ENCODE measurements at places on chromosomes 3 and 15. TPM values are rescaled to one million over a fixed set of nuclear protein-coding genes. Genes with fewer than 3 reads are reported as not detected.

DNA sequence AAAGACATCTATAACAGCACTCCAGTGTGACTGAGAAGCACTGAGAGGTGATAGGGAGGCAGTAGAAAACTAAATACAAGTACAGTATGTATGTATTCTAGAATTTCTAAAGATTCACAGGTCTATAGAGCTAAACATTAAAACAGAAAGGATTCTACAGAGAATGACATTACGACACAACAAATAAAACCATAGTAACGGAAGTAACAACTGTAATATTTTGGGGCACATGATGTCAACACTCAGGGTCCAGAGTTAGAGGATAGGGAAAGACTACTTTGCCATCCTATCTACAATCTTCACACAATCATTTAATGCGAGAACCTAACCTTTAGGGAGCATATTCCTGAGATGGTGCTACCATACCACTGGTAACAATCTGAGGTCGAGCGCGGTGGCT lies 13.6 kb downstream of the UBXN7 start:
- DNase-seq = no peak

- no peak for DNase-seq
Measured at GRCh38 chr3:10775259-10775658, 40.8 kb upstream of the SLC6A11 start.

- no peak for DNase-seq
Measured at GRCh38 chr3:14378415-14378814, 24.0 kb upstream of the SLC6A6 start.

DNA sequence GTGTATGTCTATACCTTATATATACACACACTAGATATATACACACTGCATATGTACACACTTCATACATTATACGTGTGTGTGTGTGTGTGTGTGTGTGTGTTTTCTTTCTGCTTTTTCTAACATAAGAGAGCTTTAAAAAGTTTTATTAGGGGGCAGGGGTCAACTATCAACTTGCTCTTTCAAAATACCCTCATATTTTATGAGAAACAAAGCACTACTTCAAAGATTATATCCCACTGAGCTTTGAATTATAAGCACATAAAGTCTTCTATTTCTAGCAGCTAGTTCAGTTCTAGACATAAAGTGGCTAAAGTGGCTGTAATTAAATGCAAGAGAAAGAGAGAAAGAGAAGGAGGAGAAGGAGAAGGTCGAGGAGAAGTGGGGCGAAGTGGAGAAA lies 1361.3 kb downstream of the ZPLD1 start:
- no peak for DNase-seq

DNA sequence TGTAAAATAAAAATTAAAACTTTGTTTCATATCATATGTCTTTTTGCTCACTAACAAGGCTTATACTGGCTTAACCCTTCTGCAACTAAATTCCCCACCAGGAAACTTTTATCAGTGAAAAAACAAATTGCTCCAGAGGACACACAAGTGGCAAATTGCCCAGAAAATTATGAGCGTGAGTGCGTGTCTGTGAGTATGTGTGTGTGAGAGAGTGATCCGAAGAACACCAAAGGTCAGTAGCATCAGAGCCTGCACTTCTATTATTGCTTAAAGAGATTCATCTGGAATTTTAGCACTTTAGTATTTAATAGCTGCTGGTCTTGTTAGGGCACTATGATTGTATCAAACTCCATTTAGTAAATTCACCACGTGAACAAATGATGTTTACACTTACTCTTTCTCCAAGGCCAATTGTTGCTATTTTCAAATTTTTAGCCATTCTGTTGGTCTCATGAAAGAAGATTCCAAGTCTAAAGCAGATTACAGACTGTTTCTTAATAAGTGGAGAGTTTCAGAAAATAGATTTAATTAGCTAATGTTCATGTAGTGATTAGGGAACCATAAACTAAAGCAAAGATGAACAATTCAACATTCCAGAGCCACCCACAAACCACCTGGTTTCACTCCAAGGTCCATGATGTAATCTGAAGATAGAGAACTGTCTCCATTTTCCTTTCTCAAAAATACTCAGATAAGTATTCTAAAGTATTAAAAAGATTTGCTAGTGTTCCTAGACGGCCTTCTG lies 91.1 kb upstream of the IL12A start:
- DNase-seq = peak; percentile 43

- DNase-seq = no peak
Measured at GRCh38 chr15:20645956-20646355, 104.4 kb upstream of the GOLGA6L6 start.

- DNase-seq = peak; percentile 82
Measured at GRCh38 chr3:8970971-8971589, 7.8 kb upstream of the RAD18 start.

DNA sequence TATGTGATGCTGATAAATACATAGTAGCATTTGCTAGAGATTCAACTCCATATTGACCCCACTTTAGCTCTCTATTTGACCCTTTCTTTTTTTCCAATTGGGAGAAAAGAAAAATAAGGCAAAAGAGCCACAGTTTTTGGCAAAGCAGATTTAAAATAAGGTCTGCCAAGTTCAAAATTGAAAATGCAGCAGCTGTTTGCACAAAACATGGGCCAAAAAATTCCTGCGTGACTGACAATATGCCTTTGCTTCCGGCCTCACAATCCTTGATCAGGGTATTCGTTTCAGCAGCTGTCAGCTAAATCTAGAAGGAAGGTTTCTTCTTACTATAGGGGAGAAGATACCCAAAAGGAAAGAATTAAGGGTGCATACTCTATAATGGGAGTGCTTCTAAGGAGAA lies 563.5 kb upstream of the CCDC54 start:
- DNase-seq = peak; percentile 93

DNA sequence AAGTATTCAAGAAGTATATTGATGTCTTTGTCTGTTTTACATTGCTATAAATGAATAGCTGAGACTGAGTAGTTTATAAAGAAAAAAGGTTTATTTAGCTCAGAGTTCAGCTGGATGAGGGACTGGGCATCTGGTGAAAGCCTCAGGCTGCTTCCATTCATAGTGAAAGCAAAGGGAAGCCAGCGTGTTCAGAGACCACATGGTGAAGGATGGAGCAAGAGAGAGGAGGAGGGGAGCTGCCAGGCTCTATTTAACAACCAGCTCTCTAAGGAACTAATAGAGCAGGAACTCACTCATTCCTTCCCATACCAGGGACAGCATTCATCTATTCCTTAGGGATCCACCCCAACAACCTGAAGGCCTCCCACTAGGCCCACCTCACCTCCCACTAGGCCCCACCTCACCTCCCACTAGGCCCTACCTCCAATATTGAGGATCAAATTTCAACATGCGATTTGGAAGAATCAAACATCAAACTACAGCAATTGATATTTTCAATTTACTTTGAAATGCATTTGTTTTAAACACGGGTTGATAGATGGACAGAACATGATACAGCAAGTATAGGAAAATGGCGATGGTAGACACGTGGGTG lies 167.5 kb upstream of the HES1 start:
- no peak for DNase-seq

DNA sequence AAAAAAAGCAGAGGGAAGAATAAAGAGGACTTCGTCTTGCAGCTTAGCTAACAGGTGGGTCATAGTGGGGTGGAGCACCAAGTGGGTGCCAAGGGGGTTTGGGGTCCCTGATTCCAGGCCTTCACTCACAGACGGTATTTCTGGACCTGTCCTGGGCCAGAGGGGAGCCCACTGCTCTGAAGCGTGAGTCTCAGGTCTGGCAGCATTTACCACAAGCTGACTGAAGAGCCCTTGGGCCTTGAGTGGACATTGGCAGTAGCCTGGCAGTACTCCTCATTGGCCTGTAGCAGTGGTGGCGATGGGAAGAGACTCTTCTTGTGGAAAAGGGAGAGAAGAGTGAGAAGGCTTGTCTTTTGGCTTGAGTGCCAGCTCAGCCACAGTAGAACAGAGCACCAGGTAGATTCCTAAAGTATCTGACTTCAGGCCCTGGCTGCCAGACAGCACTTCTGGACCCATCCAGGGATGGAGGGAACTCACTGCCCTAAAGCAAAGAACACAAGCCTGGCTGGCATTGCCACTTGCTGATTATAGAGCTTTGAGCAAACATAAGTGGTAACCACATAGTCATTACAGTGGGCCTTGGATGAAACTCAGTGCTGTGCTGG lies 72.9 kb downstream of the GLDN start:
- no peak for DNase-seq

- DNase-seq = no peak
Measured at GRCh38 chr15:66628976-66629723, 63.4 kb upstream of the LCTL start.

DNA sequence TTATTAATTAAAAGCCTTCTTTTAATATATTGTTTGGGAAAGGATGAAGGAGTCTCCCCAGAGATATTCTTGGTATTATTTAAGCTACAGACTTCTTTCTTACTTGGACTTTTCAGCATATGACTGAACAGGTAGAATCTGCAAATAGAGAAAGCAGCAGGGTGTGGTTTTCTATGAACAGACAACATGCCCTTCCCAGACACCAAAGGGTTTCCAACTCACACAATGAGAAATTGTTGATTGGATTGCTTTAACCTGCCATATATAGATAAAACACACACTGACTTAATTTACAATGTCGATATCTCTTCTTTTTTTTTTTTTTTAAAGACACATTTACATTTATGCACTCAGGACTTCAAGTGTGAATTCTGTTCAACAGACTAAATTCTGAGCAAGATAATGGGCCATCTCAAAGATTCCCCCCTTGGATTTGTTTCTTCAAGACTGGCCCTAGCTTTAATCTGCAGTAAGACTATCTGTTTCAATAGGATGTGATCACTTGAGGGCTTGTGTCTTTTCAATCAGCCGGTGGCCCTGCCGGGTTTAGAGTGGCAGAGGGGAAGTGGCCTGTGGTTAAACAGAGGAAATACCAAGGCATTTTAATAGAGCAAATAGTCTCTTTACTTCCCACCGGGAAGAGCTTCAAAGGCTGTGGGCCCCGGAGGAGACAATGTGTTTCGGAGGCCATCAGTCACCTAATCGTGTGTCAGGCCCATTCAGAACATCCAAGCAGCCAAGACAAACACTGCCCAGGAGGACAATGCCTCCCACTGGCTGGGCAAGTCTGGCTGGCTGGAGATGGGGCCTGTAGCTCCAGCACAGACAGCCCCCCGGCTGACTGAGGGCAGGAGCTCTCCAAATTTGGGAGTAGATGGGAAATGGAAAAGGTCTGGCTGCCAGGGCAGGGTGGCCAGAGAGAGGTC lies 6.1 kb downstream of the IL17RD start:
- DNase-seq = no peak

DNA sequence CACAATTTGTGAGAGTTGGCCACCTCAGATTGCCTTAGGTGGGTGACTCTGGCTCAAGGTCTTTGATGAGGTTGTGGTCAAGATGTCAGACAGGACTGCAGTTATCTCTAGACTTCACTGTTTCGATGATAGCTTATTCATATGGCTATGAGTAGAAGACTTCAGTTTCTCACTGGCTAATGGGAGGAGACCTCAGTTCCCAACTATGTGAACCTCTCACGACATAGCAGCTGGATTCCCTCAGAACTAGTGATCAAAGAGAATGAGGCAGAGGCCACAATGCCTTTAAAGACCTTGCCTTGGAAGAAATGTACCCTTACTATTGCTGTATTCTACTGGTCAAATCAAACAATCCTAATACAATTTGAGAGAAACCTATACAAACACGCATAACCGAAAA lies 607.5 kb upstream of the ROBO2 start:
- DNase-seq = no peak

DNA sequence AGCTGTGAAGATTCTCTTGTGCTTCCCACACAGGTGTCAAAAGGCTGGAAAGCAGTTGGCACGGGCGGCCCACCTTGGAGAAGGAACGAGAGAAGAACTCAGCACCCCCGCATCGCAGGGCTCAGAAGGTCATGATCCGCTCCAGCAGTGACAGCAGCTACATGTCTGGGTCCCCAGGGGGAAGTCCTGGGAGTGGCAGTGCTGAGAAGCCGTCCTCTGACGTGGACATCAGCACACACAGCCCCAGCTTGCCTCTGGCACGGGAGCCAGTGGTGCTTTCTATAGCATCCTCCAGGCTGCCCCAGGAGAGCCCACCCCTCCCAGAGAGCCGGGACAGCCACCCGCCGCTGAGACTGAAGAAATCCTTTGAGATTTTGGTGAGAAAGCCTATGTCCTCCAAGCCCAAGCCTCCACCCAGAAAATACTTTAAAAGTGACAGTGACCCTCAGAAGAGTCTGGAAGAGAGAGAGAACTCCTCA lies 31.4 kb downstream of the STARD5 start:
- peak; percentile 22 for DNase-seq

DNA sequence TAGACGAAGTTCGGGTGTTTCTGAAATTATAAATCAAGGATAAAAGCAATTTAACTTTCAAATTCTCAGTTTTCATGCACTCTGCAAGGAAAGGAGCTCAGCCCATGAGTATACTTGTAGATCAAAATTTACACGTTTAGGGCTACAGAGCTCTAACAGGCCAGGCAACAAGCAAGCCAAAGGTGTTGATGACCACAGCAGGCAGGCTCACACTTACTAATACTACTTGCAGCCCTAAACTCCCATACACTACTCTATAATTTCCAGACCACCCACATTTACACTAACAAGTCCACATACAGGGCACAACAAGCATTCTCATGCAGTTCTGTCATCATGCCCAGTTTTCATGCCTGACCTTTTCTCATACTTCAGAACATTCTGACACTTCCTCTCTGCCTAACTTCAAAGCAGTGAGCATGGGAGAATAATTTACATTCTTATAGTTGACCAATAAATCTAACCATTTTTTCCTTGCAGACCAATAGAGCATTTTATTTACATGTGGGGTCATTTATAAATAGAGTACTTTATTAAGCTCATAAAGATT lies 124.7 kb upstream of the FRMD4B start:
- DNase-seq = peak; percentile 34

DNA sequence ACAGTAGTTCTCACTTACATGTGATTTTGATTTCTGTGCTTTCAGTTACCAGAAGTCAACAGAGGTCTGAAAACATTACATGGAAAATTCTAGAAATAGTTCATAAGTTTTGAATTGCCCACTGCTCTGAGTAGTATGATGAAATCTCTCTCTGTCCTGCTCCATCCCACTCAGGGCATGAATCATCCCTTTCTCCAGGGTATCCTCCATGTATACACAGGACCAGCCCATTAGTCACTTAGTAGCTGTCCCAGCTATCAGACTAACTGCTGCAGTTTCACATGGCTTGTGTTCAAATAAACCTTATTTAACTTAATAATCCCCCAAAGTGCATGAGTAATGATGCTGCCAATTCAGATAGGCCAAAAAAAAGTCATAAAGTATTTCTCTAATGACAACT lies 38.6 kb downstream of the EPHA3 start:
- DNase-seq = peak; percentile 51

DNA sequence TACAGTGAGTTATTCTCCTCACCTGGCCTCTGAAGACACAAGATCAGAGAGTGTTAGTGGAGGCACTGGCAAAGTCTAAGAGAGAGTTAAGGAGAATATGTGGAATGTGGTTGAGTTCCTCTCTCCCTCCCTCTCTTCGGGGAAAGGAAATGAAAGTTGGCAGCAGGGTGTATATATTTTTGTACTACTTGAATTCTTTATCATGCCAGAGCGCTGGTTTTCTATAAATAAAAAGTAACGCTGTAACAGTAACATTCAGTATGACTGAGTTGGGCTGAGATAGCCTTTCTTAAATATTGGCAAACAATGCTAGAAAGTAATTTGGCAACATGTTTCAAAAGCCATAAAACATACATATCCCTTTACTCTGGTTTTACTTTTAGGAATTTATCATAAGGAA lies 77.5 kb upstream of the TNFAIP8L3 start:
- DNase-seq = peak; percentile 91

GRCh38 chr15:72800833-72801481 lies 17.4 kb upstream of the ADPGK start:
- DNase-seq = peak; percentile 35

Gene GOLGA8J
- total RNA-seq = 0.09 TPM

Gene CRYGS
- 2.5 TPM for total RNA-seq

Gene CFAP91
- 1.4 TPM for total RNA-seq

Gene TTC21A
- total RNA-seq = 2.7 TPM

Gene CKMT1A
- total RNA-seq = not detected

All from muscle of leg (tissue), 16 donors.